ENCODE measurements at places on chromosomes 6 and 20.
A peak's percentile ranks its signal among the peaks of the same experiment; 100 is the strongest.

- DNase-seq = no peak
These were observed 11.3 kb downstream of the TFAP2B start for GRCh38 chr6:50829898-50830444.

DNA sequence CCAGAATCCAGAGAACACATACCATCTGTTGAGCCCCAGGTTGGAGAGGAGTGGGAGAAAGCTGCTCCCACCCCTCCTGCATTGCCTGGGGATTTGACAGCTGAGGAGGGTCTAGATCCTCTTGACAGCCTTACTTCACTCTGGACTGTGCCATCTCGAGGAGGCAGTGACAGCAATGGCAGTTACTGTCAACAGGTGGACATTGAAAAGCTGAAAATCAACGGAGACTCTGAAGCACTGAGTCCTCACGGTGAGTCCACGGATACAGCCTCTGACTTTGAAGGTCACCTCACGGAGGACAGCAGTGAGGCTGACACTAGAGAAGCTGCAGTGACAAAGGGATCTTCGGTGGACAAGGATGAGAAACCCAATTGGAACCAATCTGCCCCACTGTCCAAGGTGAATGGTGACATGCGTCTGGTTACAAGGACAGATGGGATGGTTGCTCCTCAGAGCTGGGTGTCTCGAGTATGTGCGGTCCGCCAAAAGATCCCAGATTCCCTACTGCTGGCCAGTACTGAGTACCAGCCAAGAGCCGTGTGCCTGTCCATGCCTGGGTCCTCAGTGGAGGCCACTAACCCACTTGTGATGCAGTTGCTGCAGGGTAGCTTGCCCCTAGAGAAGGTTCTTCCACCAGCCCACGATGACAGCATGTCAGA lies 77.4 kb downstream of the ASXL1 start:
- DNase-seq = no peak

DNA sequence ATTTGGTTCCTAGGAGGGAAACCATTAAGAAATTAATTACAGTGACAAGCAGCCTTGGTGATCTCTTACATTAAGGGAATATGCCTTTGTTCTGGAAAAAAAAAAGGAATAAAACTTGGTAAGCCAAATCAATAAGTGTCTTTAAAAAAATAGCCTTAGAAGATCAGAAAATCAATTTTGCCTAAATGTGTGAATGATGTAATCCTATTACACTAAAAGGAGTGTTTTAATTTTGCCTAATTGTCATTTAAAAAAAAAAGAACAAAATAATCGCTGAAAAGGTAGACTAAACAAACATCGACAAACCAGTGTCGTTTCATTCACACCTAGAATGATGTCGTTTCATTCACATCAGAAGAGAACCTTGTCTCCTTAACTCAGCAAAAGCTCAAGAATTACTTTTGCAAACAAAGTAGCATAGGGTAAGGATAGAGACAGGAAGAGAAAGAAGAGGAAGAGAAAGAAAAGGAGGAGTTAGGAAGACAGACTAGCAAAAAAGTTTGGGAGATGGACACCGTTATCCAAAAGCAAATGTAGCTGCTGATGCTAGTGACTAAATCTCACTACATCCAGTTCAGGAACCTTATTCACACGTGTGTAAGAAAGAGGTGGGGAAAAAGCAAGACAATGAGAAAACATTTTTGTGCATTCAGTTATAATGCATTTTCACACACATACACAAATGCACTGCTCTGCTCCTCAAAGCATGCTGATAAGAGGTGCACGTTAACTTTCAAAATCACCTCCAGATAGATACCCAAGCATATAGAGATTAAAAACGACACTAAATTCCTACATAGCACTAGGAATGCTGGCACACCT lies 60.6 kb downstream of the HIVEP2 start:
- no peak for DNase-seq

GRCh38 chr6:164142322-164142721 lies 727.8 kb downstream of the QKI start:
- no peak for DNase-seq

DNA sequence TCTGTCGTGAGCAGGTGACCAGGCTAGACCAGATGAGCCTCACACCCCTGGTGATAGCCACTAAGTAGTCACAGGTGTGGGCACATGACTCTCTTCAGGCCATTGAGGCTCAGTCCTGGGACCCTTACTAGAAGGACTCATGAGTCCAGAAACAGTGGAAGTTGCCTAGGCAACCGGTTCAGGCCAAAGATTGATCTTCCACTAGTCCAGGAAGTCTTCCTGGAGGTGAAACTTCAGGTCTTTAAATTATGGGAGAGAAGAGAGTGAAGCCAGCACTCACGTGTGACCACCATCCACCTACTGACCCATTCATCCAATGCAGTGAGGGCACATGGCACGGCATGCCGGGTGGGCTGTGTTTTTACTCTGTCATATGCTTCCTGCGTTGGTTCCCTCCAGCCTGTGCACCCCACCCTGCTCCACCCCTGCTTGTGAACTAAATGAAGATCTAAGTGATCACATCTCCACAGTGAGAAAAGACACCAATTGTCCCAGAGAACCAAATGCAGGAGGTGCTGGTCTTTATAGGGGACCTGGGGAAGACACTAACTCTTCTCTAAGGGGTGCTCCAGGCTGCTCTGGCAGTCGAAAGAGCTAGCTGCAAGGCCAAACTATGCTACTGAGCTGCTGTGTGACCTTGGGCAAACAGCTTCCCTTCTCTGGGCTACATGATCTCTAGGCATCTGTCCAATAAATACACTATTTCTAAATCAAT lies 12.5 kb upstream of the STX16 start:
- no peak for DNase-seq

GRCh38 chr20:56916345-56916622 lies 287.2 kb downstream of the TFAP2C start:
- DNase-seq = no peak

GRCh38 chr6:57313009-57313408 lies 4.4 kb upstream of the PRIM2 start:
- no peak for DNase-seq

DNA sequence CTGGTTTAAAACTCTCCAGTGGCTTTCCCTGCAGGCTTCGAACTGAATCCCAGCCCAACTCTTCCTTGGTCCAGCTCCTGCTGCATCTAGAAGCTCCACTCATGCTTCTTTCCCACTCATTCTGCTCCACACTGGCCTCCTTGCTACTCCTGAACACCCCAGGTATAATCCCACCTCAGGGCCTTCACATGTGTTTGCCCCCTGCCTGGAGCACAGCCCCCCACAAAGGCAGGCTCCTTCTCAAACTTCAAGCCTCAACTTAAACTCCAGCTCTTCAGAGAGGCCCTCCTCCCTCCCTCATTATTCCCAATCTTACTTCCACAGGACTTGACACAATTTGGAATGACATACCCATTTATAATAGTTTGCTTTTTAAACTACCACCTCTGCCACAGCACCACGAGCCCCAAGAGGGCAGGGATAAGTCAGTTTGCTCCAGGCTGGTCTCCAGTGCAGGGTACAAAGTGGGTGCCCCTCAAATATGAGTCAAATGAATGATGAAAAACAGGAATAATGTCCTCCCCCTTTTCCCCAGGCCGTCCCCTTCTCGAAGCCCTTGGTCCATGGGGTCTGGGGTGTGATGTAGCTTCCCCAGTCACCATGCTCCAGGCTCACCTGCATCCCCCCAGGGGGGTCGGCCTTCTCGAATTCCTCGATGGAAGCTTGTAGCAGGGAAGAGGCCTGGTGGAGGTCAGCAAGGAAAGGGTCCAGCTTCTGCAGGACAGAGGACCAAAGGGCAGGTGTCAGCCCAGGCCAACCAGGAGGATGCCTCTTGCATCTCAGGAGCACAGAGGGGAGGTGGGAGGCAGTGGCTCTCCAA lies 37.4 kb downstream of the KIAA1755 start:
- DNase-seq = no peak

GRCh38 chr20:15639839-15640238 lies 933.4 kb downstream of the KIF16B start:
- no peak for DNase-seq

GRCh38 chr6:90983462-90983861 lies 396.6 kb upstream of the MAP3K7 start:
- no peak for DNase-seq

DNA sequence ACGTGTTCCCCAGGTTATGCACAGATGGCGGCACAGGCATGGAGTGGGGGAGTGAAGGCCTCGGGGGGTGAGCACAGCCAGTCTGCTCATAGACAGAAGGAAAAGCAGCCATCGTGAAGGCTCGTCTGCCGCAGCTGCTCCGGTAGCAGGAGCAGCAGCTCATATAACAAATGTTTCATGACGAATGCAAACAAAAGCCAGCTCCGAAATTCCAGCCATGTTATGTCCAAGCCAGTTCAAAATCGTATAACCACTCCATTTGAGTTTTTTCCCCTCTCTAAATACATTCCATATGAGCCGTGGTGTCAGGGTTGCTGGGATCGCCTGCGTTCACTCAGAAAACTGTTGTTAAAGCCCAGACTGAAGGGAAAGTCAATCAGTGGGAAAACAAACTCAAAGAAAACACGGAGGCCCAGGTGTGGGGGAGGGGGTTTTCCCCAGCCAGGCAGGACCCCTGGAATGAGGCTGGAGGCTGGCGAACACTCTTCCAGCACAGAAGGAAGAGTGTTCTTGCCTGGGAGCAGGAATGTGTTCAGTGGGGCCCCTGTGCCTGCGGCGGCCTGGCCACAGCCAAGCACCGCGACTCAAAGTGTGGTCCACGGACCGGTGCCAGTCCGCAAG lies 280.4 kb upstream of the TAB2 start:
- DNase-seq = no peak

- no peak for DNase-seq
These were observed 113.9 kb downstream of the GMPR start for GRCh38 chr6:16352258-16352635.

DNA sequence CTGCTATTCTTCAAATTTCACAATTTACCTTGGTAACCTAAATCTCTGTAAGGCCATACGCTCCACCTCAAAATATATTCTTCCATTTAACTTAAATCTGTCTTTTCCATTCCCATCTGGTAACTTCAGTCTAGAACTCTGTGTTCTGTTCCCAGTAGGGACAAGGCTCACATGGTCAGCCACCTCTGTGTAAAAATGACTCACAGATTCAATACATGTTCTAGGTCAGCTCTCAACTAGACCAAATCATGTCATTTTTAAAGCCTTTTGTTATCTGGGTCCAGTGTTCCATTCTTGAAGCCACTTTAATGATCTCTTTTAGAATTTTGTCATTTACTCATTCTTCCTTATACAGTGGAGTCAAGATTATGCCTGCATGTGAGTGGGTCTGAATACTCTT lies 315.6 kb upstream of the CITED2 start:
- no peak for DNase-seq

GRCh38 chr6:25227854-25228253 lies 51.3 kb upstream of the CARMIL1 start:
- DNase-seq = no peak

- DNase-seq = no peak
These were observed 160.0 kb downstream of the LRFN2 start for GRCh38 chr6:40427196-40427595.

GRCh38 chr6:101380897-101381630 lies 12.4 kb upstream of the GRIK2 start:
- DNase-seq = no peak

DNA sequence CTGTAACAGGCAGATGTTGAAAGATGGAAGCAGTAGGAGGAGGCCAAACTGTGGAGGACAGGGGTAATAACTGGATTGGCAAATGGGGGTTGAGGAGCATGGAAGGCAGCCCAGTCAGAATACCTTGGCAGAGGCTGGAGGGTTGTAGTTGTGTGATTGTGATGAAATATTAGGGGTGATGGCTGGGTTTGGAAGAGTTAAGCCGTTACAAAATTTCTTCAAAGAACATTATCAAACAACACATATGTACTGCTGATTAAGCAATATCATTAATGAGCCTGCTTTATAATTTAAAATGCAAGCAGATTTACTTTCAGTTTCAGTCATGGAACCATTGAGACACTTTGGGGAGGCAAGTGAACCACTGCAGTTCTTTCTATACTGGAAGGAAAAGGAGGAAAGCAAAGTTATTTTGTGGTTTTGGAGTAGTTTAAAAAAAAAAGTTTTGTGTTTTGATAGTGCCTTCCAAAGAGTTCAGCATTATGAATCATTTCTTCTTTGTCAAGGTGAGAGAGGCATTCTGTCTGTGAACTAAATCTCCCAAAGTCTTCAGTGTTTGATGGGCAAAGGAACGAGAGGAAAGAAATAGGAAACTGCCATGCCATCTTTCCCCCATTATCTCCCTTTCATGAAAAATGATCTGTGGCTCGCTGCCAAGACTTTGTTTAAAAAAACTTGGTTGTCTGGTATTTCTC lies 20.7 kb downstream of the FOXO3 start:
- DNase-seq = peak; percentile 70

DNA sequence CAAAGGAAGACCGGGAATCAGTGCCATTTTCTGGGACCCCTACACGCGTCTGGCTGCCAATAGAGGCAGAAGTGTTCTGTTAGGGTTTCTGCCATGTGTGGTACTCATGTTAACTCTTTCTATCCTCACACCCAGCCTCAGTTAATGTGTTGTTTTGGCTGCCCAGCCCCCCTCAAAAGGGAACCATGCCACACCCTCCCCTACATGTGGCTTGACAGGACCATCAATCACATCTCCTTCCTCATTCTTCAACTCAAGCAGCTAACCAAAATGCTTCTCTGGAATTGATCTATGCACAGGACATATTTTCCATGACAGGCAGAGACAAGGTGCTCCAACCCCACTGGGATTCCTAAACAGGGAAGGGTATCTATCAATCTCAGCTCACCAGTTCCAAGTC lies 22.0 kb downstream of the AHCY start:
- no peak for DNase-seq

GRCh38 chr6:55023230-55023629 lies 151.1 kb upstream of the HCRTR2 start:
- DNase-seq = no peak

DNA sequence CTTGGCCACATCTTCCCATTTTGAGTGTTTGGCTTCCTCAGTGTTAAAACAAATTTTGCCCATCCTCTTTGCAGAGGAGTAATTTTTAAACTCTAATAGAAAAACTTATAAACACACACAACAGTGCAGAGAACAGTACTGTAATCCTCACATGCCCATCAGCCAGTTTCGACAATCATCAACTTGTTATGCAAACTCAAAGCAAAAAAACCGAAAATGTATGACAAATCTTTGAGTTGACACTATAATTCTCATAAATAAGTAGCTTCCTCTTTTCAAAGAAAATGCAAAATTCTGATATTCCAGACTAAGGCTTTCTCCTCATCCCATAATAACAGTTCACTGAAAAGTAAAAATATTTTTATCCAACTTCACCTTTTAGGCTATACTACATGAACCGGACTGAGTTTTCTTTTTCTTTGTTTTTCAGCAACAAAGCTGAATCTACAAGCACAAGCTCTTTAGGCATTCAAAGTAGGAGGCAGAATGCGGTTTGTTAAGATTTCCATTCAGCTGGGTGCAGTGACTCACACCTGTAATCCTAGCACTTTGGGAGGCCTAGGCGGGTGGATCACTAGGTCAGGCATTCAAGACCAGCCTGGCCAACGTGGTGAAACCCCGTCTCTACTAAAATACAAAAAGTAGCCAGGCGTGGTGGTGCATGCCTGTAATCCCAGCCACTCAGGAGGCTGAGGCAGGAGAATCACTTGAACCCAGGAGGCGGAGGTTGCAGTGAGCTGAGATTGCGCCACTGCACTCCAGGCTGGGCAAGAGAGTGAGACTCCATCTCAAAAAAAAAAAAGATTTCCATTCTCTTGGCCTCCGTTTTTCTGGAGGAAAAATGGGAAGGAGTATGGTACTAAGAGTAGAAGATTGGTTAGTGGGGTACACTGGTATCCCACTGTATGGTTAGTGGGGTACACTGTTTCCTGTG lies 74.8 kb downstream of the GCNT2 start:
- DNase-seq = no peak
